ENCODE measurements at places on chromosomes 6 and 20.

DNA sequence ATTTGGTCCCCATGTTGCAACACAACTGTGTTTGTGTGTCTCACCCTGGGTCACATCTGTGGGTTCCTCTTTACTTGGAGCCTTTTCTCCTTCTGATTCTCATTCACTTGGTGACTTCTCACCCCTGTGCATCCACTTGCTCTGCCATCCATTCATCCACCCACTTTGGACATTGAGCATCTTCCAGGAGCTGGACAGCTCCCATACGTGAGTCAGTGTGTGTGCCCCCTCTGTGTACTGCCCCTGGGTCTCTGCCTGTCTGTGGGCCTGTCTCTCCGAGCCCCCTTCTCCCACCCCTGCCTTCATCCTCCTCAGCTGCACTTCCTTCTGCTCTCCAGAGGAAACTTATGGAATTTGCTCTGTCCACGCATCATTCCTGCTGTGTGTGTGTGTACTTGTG is 67.8 kb upstream of the NNAT start:
- no peak for DNase-seq

- DNase-seq, result no peak
Measured at GRCh38 chr6:153123801-153124200, 7.3 kb downstream of the RGS17 start.

GRCh38 chr6:32402812-32403211 is 4.2 kb downstream of the BTNL2 start:
- DNase-seq, result no peak

- no peak for DNase-seq
Measured at GRCh38 chr20:48803176-48804053, 24.4 kb downstream of the PREX1 start.

GRCh38 chr6:113331021-113331420 is 526.1 kb upstream of the MARCKS start:
- DNase-seq, result no peak

GRCh38 chr6:22756365-22756764 is 187.0 kb downstream of the HDGFL1 start:
- DNase-seq, result no peak

DNA sequence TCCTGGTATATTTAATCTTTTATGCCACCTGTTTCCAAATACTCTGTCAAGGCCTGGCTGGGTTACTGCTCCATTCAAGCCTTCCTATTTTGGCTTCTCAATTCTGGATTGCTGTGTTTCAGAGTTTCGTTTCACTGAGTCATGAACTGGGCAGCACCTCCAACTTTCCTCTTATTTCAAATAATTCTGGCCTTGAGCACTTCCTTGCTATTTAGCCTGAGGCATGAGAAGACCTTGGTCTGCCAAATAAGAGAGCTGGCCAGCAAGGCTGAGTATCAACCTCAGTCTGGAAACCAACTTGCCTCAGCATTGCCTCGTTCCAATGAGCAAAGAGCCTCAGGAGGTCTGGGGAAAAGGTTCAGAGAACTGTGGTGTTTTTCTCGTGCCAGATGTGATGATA is 66.6 kb downstream of the TNFAIP3 start:
- peak; percentile 46 for DNase-seq

- no peak for DNase-seq
Measured at GRCh38 chr20:43432498-43432897, 25.2 kb upstream of the SRSF6 start.

DNA sequence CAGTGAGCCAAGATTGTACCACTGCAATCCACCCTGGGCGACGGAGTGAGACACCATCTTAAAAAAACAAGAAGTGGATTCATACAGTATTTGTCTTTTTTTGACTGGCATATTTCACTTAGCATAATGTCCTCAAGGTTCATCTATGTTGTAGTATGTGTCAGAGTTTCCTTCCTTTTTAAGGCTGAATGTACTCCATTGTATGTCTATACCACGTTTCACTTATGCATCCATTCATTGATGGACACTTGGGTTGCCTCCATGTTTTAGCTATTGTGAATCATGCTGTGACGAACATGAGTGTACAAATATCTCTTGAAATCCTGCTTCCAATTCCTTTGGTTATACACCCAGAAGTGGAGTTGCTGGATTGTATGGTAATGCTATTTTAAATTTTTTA is 28.9 kb upstream of the FAM83D start:
- no peak for DNase-seq

GRCh38 chr20:52313341-52313963 is 121.9 kb upstream of the ZFP64 start:
- no peak for DNase-seq

Measured in ascending aorta (tissue), 2 donors.